ENCODE measurements at places on chromosomes 12 and 14.

DNA sequence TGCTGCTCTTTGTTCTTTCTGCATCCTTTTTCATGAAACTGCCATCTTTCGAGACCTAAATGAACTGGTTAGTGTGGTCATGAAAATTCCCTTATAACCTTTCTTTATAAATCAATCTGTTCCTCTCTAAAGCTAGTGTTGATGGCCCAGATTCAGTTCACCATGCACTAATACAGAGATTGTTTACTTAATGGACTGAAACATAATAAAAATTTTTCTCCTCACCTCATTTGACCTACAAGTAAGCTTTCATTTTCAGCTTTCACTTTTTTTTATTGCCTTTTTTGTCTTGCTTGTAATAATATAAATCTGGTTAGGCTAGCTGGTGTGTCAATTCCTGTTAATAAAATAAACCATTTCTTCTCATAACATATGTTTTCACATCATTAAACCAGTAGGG lies 183.8 kb downstream of the CCDC59 start:
- DNase-seq, result no peak

DNA sequence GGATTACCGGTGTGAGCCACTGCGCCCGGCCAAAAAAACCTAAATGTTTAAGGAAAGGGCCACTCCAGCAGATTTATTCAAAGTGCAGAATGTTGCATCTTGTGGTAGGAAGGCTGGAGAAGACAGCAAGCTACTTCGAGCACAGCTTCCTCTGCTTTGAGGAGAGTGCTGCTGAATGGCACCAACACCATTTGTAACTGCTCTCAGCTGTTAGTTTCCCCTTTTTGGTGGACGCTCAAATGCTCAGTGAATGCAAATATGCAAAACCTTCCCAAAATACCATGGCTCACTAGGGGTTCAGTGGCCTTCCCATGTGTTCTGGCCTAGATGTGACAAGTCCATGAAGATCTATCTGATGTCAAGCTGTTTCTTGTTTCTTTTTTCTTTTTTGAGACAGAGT lies 2.9 kb upstream of the TDRD9 start:
- no peak for DNase-seq

DNA sequence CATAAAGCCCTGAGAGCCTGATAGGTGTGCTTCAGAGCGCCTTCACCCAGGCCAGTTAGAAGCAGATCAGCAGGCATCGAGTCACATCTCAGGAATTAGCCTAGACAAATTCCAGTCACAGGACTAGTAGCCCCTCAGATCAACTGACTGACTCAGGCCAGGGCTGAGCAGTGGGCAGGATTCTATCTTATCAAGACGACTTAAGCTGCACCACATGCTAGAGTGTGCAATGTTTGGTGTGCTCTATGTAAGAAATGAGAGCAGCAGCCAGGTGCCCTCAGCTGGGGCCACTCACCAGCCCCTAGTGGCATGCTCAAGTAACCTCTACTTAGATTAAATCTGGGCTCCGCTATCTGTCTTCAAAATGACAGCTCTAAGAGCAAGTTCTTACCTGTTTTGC lies 19.7 kb upstream of the NGB start:
- DNase-seq, result peak; percentile 47

DNA sequence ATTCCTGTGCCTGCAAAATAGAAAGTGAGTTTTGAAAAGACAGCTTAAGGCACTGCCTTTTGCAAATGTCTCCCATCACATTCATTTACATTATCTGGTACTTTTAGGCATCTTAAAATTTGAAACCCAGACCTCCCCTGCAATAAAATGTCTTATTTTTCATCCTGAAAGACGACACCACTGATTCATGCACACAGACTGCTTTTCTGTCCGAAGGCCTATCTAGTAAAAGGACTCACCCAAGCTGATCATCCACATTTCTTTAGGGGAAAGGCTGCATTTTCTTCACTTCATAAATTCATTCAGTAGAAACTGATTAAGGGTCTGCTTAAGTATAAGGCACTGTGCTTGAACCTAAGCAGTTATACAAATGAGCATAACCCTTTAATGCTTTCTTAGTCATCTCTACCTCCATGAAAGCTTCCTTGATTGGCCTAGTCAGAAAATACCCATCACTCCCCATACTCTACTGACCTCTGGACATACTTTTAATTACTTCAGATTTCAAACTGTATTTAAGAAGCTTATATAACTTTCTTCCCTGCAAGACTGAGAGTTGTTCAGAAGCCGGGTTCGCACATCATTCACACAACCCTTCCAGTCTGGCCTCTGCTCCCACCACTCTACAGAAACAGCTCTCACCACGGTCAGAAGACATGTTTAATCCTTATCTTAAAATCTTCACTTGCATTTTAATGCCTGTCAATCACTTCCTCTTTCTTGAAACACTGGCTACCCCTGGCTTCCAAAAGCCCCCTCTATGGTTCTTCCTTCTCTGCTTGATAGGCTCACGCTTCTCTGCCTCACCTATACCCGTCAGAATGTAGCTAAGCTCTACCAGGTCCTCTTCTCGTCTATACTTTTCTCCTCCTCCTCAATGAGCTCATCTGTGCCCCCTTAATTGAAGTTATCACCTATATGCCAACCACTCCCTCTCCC lies 288.6 kb downstream of the MED13L start:
- no peak for DNase-seq

DNA sequence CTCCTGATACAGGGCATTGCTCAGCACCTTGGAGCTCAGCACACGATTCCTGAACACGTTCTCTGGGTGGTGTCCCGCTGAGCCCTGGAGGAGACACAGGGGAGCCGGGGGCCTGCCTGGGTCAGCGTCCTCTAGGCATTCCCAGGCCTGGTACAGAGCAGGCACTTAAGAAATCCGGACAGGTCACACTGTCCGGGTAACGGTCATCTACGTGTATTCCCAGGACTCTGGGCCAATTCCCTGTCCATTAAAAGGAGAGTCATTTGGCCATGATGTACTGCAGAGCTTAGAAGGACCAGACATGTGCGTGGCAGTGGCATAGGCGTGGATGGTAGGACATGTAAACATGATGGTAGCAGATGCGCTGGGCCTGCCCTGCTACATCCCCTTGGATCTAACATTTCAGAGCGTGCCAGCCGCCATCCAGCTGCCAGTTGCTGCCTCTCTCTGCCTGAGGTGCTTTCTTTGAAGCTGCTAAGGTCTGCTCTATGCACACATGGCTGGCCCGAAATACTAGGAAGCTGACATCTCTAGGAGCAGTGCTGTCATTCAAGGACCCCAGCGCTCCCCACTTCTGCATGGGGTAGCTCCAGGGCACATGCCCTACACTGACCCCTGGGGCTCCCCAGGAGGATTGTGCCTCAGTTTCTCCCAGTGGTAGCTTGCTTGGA lies 273.1 kb upstream of the RTL1 start:
- DNase-seq, result no peak

- no peak for DNase-seq
Observed at GRCh38 chr12:67593461-67594330, 54.8 kb upstream of the DYRK2 start.

Measured in astrocyte of the hippocampus (primary cell).